Erythroblast (primary cell): ENCODE measurements at places on chromosomes 2 and 18.

DNA sequence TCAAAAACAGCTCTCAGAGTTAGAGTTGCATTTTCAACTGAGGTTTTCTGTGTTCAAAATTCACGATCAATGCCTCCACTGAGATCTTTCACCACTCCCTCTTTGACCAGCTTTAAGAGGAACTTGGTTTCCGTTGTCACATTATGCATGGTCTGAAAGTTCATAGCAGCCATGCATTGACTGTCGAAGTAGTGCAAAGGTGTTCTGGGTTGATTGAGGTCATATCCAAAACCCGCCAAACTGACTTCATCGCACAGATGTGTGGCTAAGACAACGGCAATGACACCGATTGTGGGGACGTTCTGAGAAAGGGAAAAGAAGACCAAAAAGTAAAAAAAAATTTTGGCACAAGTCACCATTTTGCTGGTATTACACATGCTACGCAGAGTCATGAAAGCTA, 48.7 kb downstream of the ST3GAL5 start:
- DNase-seq = no peak

DNA sequence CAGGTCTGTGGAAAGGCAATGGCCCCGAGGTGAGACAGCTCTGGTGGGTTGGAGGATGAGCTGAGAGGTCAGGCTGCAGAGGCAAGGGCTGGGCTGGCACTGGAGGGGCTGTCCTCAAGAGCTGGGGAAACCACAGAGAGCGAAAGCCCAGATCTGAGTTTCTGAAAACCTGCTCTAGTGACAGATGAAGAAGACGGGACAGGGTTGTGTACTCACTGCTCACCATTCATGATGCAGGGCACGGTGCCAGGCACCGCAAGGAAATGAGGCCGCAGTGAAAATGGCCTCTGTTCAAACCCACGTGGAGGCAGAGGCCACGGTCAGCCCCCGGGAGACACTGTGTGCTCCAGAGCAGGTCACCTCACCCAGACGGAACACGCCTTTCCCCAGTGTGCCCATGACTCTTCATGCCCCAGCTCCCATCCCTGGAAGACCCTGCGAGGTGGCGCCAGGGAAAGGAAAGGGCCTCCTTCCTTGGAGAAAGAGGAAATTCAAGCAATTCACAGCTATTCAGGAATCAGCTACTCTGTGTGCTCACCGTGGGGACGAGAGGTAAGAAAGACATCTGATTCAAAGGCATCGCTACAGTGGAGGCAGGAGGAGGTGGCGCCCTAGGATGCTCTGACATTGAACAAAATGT, 24.3 kb upstream of the ID2 start:
- no peak for DNase-seq

- no peak for DNase-seq
Measured at GRCh38 chr18:6465281-6465680, 50.6 kb upstream of the L3MBTL4 start.

DNA sequence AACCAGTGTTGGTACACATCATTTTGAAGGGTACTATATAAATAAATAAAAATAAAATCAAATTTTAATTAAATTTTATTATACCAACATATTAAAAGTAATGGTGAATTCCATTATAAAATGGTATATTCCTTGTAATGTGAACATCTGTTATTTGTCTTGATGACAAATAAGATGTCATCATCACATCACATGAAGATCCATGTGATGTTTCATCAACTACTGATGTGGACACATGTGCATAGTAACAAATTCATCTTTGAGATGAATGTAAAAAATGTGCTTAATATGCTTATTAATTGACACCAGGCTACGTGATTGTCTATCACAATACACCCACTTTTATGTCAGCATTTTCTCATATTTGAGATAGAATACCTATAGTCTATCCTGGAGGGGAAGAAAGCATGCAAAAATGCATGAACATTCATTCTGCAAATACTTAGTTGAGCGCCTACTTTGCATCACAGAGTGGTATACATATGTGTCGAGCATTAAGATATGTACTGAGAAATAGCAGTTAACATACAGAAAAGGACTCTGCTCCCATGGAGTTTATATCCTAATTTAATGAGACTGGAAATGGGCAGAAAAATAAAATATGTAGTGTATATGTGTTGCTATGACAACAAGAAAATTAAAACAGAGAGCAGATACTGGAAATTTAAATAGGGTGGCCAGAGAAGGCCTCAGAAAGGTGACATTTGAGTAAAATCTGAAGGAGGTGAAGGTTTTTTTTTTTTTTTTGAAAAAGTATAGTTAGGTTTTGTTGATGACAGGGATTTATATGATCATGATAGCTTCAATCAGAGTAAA, 281.1 kb downstream of the ARHGAP15 start:
- DNase-seq = no peak

- DNase-seq = no peak
Measured at GRCh38 chr2:138504546-138505235, 3.1 kb downstream of the SPOPL start.

DNA sequence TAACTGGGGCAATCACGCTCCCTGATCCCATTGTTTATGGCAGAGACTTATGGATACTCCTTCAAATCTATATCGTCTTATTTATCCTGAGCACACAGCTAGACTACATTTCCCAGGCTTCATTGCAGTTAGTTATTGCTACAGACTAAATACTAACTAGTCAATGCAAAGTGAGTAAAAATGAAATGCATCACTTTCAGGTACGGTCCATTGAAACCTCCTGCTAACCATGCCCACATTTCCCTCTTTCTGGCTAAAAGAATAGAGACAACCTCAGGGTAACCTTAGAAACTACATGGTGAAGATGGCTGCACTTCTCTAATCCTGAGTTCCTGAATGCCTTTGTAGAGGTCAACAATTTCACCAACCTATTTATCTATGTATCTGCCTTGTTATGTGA, 437.4 kb downstream of the EPHA4 start:
- DNase-seq = no peak

DNA sequence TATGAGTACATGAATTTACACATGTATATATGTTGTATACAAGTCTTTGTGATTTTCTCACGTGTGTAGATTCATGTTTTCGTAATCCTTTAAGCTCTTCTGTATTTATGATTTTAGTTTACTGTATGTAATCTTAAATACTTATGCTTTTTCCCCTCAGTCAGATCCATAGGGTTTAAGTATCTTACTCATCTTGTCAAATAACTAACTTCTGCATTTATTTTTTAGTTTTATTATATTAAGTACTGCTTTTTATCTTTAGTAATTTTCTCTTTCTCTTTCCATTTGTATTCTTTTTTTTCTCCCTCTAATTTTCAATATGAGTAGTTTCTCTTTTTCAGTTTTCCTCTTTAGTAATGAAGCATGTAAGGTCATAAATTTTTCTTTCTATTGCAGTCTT, 179.4 kb downstream of the LCLAT1 start:
- DNase-seq = no peak

DNA sequence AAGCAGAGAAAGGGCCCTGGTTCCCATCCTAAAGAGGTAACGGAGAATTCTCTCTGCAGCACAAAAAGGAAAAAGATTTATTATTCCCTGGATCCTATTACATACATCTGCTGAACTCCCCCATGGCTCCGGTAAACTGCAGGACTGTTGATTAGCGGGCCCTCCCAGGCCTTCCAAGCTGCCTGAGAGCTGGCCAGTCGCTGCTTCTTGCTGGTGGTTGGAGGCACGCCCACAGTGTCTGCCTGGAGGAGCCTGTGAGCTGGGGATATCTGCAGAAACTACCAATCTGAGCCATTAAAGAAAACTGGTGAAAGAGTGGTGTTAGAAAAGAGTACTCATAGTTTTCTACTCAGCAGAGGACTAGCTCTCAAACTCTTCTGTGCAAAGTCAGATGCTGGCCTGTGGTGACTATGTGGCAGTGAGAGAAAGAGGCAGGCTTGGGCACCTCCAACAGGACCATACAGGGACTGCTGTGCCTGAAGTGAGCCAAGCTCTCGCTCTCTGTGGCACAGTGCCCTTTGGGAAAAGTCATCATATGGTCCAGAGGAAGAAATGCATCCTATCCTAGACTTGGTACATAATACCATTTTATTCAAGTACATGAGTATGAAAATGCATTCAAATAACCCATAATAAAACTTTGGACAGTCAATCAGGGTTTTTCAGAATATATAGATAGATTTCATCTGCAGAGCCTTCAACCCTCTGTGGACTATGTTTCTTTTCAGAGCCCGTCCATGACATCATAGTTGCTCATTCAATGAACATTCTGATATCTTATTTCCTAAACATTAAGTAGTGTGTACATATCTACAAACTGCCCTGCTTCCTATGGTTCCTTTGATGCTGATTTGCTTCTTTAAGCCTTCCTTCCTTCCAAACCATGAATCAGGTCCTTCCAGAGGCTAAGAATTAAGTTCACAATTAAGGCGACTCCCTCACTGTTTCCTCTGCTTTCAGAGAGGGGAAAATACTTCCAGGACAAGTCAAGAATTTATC, 242.0 kb upstream of the LYPD1 start:
- no peak for DNase-seq

GRCh38 chr2:229408356-229408755, 137.3 kb upstream of the PID1 start:
- peak; percentile 61 for DNase-seq

DNA sequence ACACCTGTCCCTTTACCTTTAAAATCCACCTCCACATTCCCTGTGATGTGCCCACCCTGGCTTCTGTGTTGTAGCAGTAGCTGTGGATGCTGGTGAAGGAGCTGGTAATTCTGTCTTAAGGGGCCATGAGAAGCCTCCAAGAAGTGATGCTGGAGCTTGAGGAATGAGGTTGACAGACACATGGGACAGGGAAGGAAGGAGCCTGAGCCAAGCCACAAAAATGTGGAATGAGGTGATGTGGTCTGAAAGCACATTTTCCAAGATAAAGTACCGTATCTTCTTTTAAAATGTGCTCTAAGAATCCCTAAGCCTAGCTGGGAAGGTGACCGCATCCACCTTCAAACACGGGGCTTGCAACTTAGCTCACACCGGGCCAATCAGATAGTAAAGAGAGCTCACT, 31.2 kb downstream of the VWA3B start:
- no peak for DNase-seq

- DNase-seq = no peak
Measured at GRCh38 chr18:10441472-10441871, 13.0 kb upstream of the APCDD1 start.

GRCh38 chr2:179536185-179536584, 271.6 kb upstream of the SESTD1 start:
- DNase-seq = no peak

GRCh38 chr2:69773206-69773605, 31.3 kb downstream of the ANXA4 start:
- peak; percentile 38 for DNase-seq

DNA sequence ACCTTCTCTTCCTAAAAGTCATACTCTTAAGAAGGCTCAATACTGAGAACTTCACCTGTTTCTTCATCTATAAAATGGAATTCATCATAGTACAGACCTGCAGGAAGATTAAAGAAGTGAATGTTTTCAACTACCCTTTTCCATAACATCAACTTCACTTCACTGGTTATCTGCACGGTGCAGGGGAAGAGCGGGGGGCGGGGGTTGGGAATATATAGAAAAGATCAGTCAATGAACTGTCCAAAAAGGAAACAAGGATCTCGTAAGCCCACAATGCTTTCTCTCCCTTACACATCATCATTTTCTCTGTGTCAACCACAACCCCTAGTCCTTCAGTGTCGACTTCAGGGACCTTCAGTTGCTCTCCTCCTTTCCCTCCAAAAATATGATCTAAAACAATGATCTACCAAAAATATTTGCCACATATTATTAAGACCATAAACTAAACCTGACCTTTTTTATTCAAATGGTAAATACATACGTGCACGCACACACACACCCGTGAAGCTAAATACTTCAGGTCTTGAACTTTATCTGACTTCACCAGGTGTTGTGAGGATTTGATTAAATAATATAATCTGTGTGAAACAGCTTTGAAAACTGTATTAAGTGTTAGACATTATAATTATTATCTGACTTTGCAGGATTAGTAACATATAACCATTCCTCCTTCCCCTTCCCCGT, 4.9 kb downstream of the MBOAT2 start:
- DNase-seq = peak; percentile 74

DNA sequence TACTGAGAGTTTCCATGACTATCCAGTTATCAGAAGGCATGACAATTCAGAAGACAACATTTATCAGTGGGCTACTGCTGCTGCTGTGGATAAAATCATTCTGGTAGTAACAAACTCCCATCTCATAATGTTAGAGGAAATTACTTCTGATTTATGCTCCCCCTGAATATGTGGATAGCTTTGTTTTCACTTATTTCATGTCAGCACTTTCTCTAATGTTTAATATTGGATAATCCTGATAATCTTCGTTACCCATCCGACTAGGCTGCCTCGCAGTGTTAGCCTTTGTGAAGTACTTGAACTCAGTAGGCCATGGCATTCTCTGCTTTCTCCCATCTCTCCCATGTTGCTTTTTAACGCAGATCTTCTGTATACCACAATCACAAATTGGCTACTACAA, 28.4 kb downstream of the COX7A2L start:
- DNase-seq = peak; percentile 39

DNA sequence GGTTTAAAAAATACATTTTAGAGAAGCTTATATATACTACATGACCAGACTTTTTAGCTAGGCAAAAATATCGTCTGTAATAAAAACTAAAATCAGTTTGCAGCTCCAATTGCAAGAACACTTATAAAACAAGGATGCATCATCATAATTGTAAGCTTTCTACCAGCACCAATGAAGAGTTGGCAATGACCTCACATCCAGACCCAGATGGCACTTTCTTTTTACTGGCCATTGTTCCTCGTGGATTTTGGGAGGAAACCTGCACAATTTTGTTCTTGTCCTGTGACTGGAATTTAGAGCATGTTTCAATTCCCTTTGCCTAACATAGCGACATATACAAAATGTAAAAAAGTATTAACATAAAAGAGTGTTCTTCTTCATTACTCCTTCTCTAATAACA, 174.3 kb downstream of the ZNF521 start:
- DNase-seq = no peak

- DNase-seq = peak; percentile 7
Measured at GRCh38 chr2:239928391-239929350, 96.5 kb downstream of the NDUFA10 start.

- no peak for DNase-seq
Measured at GRCh38 chr2:48180557-48180956, 274.3 kb upstream of the FBXO11 start.

DNA sequence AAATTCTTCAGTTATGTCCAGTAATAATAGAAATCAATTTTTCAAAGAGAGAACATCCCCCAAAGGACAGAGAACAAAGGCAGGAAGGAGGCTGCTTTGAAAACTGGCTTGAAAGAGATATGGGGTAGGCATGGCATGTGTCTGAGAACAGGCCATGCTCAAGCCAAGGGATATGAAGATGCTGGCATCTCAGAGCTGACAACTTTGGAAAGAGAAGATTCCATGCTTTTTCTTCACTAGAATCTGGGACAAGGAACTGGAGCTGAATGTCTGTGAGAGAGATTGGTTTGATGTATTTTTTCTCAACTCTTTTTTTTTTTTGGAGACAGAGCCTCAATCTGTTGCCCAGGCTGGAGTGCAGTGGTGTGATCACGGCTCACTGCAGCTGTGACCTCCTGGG, 139.8 kb upstream of the DLX2 start:
- no peak for DNase-seq

GRCh38 chr2:217617616-217618022, 385.2 kb downstream of the TNS1 start:
- DNase-seq = no peak

GRCh38 chr2:9307535-9307934, 100.9 kb downstream of the ASAP2 start:
- no peak for DNase-seq
